ENCODE measurements at places on chromosomes 3 and 15.

DNA sequence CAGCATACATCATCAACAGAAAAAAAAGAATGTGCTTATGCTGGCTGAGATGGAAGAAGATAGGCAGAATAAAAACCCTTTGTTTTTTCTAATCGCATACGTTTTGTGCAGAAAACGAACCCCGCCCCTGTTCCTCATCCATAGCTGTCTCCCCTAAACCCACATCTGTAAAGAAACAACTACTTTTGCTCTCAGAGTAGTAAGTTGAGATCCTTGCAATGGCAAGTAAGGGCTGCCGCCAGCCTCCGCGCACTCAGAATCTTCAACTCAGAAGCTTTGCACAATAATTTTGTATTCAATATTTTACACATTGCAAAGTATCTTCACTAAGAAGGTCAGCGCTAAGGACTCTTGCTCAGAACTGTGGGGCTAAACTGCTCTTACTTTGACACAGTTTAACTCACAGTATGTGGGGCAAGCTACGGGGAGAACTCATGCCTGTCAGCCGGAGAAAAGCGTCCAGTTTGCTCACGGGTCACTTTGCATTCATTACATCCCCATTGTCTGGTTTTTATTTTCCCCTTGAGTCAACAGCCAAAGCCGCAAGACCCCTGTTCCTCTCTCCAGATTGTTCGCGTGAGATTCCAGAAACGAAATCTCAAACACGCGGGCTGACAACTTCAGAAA, 1.0 kb downstream of the LYSMD4 start:
- DNase-seq, result no peak

DNA sequence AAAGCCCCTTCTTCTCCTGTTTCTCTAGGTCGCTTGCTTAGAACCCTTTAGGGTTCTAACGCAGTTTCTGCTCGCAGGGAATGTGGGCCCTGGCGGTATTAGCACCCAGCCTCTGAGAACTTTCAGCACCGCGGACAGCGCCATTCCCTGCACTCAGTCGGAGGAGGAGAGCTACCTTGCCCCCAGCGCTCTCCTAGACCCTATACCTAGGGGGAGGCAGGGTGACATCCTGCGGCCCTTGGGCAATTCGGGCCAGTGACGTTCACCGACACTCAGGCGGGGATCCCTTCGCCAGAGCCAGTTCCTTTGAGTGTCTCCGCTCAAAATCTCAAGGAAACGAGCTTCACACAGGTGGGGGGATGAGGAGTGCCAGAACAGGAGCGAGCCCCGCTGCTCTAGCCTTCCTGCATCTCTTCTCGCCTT, 1.3 kb downstream of the SLC7A14 start:
- DNase-seq, result peak; percentile 68

- no peak for DNase-seq
Observed at GRCh38 chr3:45488591-45488990, 100.2 kb downstream of the LARS2 start.

GRCh38 chr3:126340081-126340511, 17.1 kb downstream of the KLF15 start:
- DNase-seq, result no peak

DNA sequence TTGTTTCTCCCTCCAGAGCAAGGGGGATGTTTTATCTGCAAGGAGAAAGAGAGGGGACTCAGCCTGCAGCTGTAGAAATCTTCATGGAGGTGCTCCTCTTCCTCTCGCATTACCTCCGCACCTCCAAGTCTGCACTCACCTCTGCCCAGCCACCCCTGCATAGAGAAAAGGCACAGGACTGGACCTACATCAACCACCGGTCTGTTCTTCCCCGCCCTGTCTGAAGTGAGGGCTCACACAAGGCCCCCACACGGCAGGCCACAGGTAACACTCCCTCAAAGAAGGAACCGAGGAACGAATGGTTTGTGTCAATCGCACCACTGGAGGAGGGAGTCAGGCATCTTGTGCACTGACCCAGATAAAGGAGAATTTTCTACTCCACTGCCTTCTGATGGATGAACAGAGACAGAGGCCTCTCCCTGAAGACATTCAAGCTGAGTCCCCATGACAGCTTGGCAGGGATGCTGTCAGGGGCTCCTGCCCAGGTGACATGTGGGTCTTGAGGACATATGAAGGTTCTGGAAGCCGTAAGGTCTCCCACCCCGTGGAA, 260.3 kb downstream of the XXYLT1 start:
- no peak for DNase-seq

DNA sequence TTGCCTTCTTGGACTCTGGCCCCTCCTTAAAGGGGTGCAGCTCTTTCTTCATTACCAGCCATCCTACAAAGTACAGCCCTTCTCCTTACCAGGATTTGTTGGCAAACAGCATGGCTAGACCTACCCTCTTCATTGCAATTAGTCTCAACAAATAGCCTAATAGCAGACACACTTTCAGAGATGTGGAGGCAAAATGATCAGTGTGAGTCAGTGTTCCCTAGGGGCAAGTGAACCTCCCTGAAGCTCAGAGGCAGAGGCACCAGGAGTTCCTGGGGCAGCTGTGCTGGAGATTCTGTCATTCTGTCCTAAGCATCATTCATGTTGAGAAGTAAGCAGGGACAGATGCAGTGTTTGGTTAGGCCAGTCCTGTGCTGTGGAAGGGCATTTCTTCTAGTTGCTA, 14.6 kb upstream of the MECOM start:
- DNase-seq, result no peak

DNA sequence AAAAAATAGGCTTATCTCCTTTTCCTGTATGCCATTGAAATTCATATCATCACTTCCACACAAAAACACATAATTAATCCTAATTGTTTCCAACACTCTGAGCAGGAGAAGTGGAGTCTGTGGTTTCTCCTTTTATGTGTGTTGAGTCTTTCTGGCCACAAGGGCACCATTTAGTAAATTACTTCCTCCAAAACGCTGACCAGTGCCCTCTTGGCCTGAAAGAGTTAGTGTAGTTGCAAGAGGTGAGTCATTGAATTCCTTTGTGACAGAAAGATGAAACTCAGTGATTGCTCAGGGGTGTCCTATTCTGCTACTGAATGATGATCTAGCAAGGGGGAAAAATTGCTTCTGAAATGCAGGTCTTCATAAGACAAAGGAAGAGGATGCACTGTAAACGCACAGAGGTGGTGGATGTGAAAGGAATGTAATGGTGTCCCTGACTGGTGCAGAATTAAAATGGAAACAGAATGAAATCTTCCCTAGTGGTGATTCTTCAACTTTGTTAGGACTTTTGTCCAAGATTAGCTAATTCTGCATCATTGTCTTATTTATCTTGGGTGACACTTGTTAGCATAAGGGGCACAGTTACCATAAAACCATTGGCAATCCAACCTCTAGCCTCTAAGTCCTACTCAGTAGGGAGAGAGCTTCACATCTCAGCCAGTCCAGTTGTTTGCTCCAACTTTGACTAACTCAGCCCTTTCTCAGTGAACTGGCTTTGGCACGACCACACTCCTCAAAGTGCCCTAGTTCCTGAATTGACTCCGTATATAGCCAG, 208.4 kb upstream of the NANOGP8 start:
- no peak for DNase-seq

All from breast epithelium (tissue), 4 donors.